Forelimb muscle (tissue), 1 donor: ENCODE measurements at places on chromosomes 3 and 15. TPM values are rescaled to one million over a fixed set of nuclear protein-coding genes. Genes with fewer than 3 reads are reported as not detected.

The PRICKLE2 gene
- 6.9 TPM for polyA plus RNA-seq

The P2RY14 gene
- 1.4 TPM for polyA plus RNA-seq

The FBXO40 gene
- polyA plus RNA-seq: 3.4 TPM

The AADACL2 gene
- polyA plus RNA-seq: not detected

The RTP4 gene
- 0.11 TPM for polyA plus RNA-seq

The KCNH8 gene
- 0.10 TPM for polyA plus RNA-seq

- DNase-seq: no peak
These were observed 52.3 kb downstream of the PGPEP1L start for GRCh38 chr15:98955331-98955730.

DNA sequence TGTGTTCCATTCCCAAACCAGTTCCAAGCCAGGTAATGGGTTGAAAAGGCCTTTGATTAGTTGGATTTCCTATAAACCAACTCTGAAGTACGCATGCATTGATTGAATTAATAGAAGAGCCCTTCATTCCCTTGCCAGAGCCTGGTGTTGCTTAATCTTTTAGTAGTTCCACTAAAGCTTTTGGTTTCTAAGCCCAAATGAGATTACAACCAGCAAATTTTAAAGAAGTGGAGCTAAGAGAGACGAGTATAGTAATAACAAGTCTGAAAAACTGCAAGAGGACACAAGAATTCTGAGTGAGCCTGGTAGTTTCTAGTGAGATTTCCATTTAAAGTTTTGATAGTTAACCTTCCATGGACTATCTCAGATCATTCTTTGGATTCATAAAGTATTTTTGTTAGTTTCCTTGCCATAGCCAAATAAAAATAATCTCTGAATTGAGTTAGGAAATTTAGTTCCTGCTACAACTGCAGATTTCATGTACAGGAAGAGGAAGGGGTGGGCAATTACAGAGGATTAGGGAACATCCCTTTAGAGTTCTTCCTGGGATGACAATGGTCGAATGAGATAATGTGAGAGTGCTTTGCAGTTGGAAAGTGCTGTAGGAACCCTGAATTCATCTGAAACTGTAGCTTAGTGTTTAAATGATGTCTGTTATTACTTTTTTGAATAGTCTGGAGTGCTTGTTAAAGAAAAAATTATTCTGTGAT, 136.8 kb downstream of the FNDC3B start:
- no peak for DNase-seq

DNA sequence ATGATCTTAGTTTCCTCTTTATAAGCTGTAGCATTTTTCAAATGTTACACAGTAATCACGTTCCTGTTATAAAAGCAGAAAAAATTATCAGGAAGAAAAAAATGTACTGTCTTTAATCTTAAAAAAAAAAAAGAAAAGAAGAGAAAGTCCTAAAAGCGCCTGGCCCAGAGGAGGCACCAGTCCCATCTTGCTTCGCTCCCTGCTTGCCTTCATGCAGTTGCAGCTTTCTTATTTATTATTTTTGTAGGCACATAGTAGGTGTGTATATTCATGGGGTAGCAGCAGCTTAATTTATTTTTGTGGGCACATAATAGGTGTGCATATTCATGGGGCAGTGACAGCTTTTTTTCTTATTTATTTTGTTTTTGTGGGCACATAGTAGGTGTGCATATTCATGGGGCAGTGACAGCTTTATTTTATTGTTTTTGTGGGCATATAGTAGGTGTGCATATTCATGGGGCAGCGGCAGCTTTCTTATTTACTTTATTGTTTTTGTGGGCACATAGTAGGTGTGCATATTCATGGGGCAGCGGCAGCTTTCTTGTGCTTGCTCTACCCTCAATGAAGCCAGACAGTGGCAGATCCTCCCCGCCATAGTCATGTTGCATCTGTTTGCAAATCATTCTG, 5.5 kb upstream of the EHD4 start:
- no peak for DNase-seq

- DNase-seq: no peak
These were observed 152.4 kb downstream of the PGPEP1L start for GRCh38 chr15:98855067-98855814.

DNA sequence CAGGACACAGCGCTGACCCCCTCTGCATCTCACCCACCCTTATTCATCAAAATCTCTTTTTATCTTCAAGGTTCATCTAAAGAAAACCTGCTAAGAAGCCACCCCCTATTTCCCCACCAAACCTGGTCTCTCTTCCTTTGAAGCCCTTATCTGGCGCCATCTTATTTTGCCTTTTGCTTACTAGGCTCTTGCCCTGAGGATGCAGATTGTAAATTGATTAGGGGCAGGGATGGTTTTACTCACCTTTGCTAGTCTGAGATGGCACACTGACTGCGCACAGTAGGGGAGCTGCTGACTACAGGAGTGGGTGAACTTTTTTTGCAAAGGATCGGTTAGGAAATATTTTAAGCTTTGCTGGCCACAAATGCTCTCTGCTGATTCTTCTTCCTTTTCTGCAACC, 78.9 kb upstream of the BHLHE40 start:
- DNase-seq: no peak

- no peak for DNase-seq
These were observed 10.4 kb downstream of the TEX264 start for GRCh38 chr3:51681453-51681852.

GRCh38 chr3:10292505-10293419, at the start of gene GHRL:
TSS of gene GHRL (minus strand) at chr3:10292947. CDS start at chr3:10290180, 2,767 bp downstream.
- DNase-seq: no peak

DNA sequence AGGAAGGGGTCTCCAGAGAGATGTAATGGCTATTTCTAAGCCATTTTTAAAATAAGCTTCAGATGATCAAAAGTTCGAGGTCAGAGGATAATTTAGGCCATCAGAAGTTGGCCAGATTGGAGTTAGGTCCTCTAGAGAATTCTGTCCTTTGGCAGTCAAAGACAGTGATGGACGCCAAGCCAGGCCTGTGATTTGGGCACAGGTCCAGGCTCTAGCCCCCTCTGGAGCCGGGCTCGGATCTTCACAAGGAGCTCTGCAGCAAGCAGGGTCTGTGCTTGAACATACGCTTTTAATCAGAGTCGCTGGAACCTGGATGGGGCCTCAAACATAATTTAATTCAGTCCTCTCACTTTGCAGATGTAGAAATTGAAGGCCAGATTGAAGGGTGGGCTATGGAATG, 151.4 kb upstream of the BCL6 start:
- peak; percentile 41 for DNase-seq

GRCh38 chr15:40925863-40926658, 3.1 kb upstream of the DLL4 start:
- DNase-seq: no peak

DNA sequence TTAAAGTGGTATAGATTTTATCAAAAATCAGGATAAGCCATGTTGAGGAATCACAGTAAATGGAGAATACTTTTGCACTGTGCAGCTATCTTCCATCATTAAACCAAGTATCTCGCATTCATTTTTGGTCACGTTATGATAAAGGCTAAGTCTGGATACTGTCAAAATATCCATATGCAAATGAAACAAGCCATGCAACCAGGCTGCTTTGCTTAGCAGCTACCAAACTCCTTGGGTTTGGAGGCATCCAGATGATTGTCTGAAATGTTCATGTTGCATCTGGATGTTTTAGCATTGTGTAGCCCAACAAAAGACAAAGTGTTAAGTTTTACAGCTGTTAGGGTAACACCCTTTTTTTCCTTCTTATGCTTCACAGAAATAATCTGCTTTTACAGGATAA, 322.9 kb upstream of the MDFIC2 start:
- no peak for DNase-seq

DNA sequence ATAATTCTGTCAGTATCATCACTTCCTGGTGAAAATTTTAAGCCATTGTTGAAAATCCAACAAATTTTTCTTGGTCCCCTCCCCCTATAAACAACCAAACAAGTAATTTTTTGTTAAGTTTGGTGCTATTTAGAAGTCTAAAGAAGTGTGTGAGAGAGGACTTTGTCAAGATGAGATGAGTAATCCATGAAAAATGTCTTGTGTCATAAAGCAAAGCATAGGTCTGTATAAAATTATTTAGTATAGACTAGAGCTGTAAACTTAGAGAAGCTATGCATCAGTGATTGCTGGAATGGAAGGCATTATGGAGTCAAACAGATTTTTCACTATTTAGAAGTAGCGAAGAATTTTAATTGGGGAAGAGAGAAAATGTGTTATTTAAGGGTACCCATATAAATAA, 31.4 kb downstream of the MAPK6 start:
- no peak for DNase-seq
